ENCODE measurements at places on chromosomes 13 and 19.

GRCh38 chr19:19319732-19320360, 463 bp downstream of the SUGP1 start:
- peaks cover 19% of the 10 kb centered on the region for H3K4me1 ChIP-seq
- H3K27ac ChIP-seq: peak overlapping the region; percentile 100
- no peaks in the 10 kb centered on the region for H3K27me3 ChIP-seq
- DNase-seq: no peak
- peaks cover 21% of the 10 kb centered on the region for H3K36me3 ChIP-seq

DNA sequence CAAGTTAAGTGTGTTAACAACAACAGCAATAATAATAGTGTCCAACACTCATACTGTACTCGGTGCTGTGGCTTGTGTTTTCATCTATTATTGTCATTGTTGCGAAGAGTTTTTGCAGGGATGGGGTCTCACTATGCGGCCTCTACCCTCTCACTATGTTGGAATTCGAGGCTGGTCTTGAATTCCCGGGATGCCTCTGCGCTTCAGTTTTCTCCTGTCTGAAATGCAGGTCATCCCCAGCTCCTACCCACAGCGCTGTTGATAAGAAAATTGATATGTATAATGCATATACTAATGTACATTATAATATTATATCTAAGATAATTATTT, 4.9 kb upstream of the SBK3 start:
- H3K27me3 ChIP-seq: peaks cover 9% of the 10 kb centered on the region
- peak overlapping the region; percentile 90 for H3K27ac ChIP-seq
- DNase-seq: no peak
- no peaks in the 10 kb centered on the region for H3K36me3 ChIP-seq

GRCh38 chr19:45468803-45469131, 971 bp downstream of the FOSB start:
- no peak for DNase-seq
- peaks cover 81% of the 10 kb centered on the region for H3K27me3 ChIP-seq
- H3K36me3 ChIP-seq: no peaks in the 10 kb centered on the region
- peak overlapping the region; percentile 87 for H3K4me3 ChIP-seq
- H3K4me1 ChIP-seq: peaks cover 27% of the 10 kb centered on the region

- H3K36me3 ChIP-seq: 0 out of 2 replicates have a peak, but pooled peaks cover 3% of the 10 kb centered on the region
- H3K27ac ChIP-seq: no peak overlapping the region
- no peak for DNase-seq
- H3K27me3 ChIP-seq: no peaks in the 10 kb centered on the region
- no peak overlapping the region for H3K4me3 ChIP-seq
Measured at GRCh38 chr19:28397306-28397705, 815.6 kb downstream of the UQCRFS1 start.

DNA sequence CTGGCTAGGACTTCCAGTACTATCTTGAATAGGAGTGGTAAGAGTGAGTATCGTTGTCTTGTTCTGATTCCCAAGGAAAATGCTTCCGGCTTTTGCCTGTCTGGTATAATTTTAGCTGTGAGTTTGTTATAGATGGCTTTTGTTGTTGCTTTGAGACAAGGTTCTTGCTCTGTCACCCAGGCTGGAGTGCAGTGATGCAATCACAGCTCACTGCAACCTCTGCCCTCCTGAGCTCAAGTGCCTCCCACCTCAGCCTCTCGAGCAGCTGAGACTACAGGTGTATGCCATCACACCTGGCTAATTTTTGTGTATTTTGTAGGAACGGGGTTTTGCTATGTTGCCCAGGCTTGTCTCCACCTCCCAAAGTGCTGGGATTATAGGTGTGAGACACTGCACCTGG, 6.1 kb upstream of the ZNF543 start:
- H3K36me3 ChIP-seq: no peaks in the 10 kb centered on the region
- DNase-seq: no peak
- peaks cover 54% of the 10 kb centered on the region for H3K27me3 ChIP-seq
- no peak overlapping the region for H3K27ac ChIP-seq
- no peaks in the 10 kb centered on the region for H3K4me1 ChIP-seq

DNA sequence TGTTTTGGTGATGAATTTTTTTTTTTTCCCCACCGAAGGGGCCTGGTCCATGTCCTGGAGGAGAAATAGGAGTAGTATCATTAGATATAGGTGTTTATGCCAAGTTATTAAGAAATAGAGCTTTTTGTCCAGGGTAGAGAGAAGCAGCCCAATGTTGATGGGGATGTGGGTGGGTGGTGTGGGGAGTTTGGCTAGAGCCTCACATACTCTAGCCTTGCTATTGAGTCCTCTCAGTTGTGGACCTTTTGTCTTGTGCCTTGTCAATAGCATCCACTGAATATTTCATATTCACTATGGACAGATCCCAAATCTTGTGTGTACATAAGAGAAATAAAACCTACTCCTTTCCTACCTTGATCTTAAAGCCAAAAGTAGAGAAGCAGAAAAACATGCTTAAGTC, 134.0 kb downstream of the LMO7 start:
- peaks cover 16% of the 10 kb centered on the region for H3K4me1 ChIP-seq
- DNase-seq: no peak
- no peak overlapping the region for H3K27ac ChIP-seq
- H3K27me3 ChIP-seq: no peaks in the 10 kb centered on the region
- H3K36me3 ChIP-seq: no peaks in the 10 kb centered on the region

GRCh38 chr13:41107584-41108014, 25.0 kb downstream of the KBTBD6 start:
- peak overlapping the region; percentile 47 for H3K4me3 ChIP-seq
- peak; percentile 73 for DNase-seq
- peaks cover 12% of the 10 kb centered on the region for H3K4me1 ChIP-seq
- H3K36me3 ChIP-seq: no peaks in the 10 kb centered on the region
- H3K27me3 ChIP-seq: no peaks in the 10 kb centered on the region

- H3K27ac ChIP-seq: peak overlapping the region; percentile 80
- peak; percentile 73 for DNase-seq
- no peaks in the 10 kb centered on the region for H3K27me3 ChIP-seq
- peaks cover 54% of the 10 kb centered on the region for H3K4me1 ChIP-seq
- H3K4me3 ChIP-seq: peak overlapping the region; percentile 80
- no peaks in the 10 kb centered on the region for H3K36me3 ChIP-seq
Measured at GRCh38 chr19:41324921-41325639, 15.1 kb downstream of the CCDC97 start.
